ENCODE measurements at places on chromosomes 7 and 10.

DNA sequence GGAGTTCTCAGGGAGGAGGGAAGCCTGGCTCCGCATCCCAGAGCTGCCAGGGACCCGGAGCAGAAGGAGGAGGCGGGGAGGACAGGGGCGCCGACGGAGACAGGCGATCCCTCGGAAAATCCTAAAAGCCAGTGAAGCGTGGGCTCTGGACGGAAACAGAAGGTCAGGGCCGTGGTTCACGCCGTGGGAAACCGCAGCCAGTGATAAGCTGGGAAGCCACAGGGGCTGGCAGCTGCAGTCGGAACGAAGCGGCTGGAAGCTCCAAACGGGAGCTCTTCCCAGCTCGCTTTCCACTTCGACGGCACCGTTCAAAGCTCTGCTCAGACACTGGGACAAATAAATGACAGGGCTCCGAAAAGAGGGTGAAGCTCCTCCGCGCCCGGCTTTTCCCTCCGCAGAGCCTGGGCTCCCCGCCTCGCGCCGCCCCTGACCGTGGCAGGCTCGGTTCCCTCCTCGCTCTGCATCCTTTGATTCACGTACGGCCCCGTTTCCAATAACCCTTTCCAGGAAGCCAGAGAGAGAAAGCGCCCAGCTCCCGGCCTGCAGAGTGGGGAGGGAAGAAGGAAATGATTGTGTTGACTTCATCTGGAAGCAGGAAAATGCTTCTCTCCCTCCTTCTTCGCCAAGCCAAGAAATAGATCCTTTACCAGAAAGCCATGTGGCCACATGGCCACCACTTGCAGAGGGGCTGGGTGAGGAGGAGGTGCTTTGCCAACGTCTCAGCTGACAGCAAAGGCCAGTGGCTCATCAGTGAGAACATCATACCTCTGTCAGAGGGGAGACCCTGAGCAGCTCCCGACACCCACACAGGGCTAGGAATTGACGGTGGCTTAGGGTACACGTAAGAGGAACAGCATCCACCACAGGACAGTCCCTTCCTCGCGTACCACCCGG lies 57.4 kb downstream of the ADRB1 start:
- peak; percentile 9 for DNase-seq

- DNase-seq: no peak
These were observed 225.4 kb downstream of the HECW1 start for GRCh38 chr7:43337811-43338210.

- DNase-seq: peak; percentile 36
These were observed 65.6 kb upstream of the FAM171A1 start for GRCh38 chr10:15436696-15437095.

DNA sequence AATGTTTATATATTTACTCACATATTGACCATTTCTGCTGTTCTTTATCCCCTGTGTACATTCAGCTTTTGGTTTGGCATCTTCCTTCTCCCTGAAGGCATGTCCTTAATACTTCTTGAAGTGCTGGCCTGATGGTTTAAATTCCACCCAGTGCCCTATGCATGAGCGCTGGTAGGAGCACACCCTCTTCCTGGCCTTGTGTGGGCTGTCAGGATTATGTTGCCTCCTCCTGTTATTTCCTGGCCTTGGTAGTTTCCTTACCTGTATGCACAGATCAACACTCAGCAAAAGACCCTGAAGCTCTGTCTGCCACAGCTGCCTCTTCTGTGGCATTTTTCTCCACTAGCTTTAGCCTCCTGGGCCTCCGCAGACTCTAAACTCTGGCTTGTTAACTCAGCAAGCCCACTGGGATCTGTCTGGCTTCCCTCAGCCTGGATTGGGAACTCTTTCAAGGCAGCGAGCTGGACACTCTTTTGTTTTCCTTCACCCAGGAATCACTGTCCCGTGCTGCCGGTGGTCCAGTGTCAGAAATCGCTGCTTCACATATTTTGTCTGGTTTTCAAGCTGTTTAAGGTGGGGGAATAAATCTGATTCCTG lies 595.2 kb downstream of the SDK1 start:
- DNase-seq: no peak

DNA sequence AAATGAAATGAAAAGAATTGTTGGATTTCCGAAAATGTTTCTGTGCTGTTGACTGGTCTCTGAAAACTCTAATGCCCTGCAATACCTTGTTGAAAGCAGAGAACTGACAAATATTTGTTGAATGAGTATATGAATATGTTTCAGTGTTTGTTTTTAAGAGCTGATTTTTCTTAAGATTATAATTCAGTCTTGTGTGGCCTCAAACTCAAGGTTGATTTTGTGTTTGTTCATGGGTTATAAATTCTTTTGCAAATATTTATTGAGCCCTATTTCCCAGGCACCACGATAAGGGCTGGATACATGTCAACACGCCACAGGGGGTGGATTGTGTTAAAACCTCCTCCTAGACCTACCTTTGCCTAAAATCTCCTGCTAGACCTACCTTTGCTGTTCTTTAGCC lies 203.9 kb upstream of the PLPP4 start:
- DNase-seq: no peak

DNA sequence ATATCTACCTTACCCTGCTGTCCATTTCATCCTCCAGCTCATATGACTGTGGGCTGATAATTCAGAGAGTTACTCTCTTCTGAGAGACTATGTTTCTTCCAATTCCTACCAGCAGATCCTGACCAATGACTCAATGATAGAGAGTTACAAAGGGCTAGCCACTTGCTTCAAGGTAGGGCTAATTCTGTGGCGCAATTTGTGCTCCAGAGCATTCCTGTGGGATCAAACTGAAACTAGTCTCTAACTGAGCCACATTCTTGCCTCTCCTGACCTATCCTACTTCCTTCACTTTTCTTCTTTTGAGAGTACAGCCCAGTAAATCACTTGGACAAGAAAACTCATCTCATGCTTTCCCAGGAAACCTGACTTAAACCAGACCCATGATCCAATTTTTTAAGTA lies 17.9 kb upstream of the ASZ1 start:
- DNase-seq: peak; percentile 78

GRCh38 chr10:129693382-129693781 lies 226.3 kb downstream of the MGMT start:
- DNase-seq: no peak

GRCh38 chr7:108348913-108349312 lies 107.3 kb downstream of the NRCAM start:
- DNase-seq: peak; percentile 6

GRCh38 chr10:66654861-66655260 lies 271.0 kb upstream of the LRRTM3 start:
- no peak for DNase-seq

GRCh38 chr10:72218325-72218724 lies 2.2 kb upstream of the ASCC1 start:
- DNase-seq: no peak

GRCh38 chr10:13503745-13504463 lies 24.9 kb downstream of the BEND7 start:
- DNase-seq: no peak

DNA sequence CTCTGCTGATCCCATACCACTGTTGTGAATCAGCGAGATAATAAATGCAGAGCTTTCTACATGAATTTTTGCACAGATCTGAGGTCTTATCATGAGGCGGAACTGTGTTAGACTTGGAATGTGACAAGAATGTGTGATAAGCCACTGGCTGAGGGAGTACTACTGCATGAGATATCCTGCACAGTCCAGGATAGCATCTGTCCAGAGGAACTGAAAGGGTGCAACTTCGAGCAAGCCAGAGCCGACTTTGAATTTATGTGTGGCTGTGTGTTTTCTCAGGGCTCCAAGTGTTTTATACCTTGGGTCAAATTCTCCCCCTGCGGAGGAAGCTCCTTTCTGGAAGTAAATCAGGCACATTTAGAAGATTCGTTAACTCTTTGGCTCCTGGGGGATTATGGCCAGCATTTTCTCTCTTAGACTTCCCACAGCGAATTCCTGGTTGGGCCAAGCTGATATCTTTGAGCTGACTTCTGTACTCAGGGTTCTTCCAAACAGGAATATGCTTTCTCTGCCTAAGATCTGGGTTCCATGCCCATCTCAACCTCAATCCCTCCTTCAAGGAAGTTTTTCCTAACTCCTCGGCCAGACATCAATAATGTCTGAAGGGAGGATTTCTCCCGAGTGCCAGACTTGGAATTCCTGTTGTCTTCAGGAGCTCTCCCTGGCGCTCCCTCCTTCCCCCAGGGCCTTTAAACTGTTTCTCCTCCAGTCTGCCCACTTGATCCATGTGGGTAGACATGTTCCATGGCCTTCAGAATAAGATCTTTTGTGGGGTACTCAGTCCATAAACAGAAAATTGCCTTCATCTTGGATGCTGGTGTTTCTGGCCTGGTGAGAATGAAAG lies 2.5 kb upstream of the MEST start:
- peak; percentile 96 for DNase-seq

DNA sequence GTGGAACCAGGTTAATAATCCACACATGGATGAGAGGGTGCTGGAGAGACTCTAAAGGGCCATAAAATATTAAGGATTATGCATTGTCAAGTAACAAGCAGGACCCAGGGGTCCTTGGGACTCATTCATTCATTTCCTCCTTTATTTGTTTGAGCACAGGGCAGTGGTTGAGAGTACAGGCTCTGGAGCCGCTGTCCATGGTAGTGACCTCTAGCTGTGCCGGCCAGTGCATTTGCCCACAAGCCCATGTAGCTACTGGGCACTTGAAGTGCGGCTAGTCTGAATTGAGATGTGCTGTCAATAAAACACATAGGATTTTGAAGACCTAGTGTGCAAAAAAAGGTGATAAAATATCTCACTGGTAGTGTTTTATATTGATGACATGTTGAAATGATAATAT lies 137.6 kb downstream of the C10orf105 start:
- DNase-seq: peak; percentile 12

Measured in NCI-H226 (cell line).